Activated CD4-positive, alpha-beta T cell treated with anti-CD3 and anti-CD28 coated beads, Interleukin-2, Interleukin-6, amounts not matched to agents 100 ng/mL and 50 ng/mL, durations not matched to agents 16 hours and 8 hours (primary cell): ENCODE measurements at places on chromosomes 1 and 21.

DNA sequence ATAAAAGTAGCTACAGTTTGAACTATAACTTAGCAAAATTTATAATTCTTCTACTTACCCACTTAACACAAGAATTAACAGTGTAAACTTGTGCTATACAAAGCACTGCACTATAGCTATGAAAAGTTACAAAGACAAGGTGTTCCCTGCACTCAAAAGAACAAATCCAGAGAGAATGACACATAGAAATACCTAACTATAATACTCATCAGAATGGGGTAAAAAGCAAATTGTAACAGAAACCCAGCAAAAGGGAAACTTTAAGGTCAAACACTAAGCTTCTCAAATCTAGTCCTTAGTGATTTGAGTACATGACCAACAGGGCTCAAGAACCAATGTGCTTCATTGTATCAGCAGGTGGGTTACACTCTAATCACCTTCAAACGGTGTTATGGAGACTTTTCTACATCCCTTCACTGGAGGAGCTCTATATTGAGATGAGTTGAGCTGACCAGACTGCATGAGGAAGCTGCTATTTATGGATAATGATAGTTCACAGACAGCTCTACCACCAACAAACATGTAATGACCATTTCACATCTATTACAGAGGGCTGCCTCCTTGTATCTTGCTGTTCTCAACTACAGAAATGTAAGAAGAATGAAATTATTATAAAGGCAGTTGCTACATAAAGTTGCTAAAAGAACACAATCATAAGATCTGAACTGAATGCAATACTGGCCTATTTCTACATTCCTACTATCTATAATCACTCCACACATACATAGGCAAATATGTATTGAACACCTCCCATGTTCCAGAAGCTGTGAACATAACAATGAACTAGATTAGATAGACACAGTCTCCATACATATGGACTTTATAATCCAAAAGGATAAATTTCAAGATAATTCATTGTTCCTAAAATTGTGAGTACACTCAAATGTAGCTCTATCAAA lies 47.6 kb downstream of the PIK3R3 start:
- DNase-seq: no peak

GRCh38 chr1:151934048-151934493 lies 24.8 kb upstream of the THEM4 start:
- peak; percentile 74 for DNase-seq

- no peak for DNase-seq
Measured at GRCh38 chr1:47963568-47964358, 33.4 kb downstream of the TRABD2B start.

- DNase-seq: no peak
Measured at GRCh38 chr1:45510972-45511527, 10.6 kb downstream of the PRDX1 start.

DNA sequence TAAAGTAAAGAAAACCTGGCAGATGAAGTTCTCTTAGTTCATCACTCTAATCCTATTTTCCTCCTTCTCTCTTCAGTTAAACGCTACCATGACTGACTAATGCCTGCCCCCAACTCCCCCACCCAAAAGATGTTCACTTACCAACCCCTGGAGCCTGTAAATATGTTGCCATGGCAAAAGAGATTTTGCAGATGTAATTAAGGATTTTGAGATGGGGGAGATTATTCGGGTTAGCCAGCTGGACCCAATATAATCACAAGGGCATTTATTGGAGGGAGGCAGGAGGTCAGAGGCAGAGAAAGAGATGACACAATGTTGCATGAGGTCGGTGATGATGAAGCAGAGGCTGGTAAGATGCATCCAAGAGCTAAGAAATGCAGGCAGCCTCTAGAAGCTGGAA lies 69.3 kb upstream of the PPP2R5A start:
- DNase-seq: no peak

DNA sequence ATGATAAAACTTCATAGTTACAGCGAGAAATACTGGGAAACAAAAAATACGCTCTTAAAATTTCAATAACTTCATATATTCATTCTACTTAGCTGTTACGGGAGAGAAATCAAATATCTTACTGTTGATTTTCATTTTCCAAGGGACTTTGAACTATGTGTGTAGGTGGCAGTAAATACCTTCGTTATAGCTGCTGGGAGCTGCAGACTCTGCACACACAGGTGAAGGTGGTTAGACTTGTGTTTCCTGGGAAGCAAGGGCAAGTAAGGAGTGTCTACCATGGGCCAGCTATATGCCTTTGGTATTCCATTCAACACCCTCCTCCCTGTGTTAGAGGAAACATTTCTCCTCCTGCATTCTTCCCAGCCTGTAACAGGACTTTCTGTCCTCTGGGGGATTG lies 51.4 kb upstream of the DIRAS3 start:
- DNase-seq: no peak

- DNase-seq: no peak
Measured at GRCh38 chr21:26920055-26920454, 46.8 kb downstream of the ADAMTS5 start.

GRCh38 chr21:20698585-20698984 lies 299.6 kb upstream of the NCAM2 start:
- no peak for DNase-seq

- DNase-seq: no peak
Measured at GRCh38 chr1:210850556-210850955, 283.4 kb downstream of the KCNH1 start.

GRCh38 chr1:224640587-224640986 lies 24.5 kb downstream of the CNIH3 start:
- no peak for DNase-seq
